NCI-H1092 (cell line): ENCODE measurements at places on chromosomes 2 and 18.

DNA sequence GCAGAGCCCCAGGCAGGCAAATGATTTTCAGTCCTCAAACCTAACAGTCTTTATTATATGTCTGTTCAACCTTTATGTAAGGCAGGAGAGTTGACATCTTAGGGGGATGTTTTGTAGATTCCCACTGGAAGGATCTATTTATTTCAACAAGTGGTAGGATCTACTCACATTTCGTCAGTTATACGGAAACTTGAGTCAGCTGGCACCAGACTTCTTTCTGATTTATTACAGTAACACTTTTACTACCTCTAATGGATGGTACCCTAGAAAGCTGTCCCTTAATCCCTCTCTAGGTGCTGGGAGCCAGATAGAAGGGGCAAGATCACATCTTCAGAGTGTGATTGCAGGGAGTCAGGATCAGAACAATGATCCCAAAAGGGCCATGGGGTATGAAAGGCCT lies 2.1 kb upstream of the RPL31 start:
- DNase-seq = no peak

DNA sequence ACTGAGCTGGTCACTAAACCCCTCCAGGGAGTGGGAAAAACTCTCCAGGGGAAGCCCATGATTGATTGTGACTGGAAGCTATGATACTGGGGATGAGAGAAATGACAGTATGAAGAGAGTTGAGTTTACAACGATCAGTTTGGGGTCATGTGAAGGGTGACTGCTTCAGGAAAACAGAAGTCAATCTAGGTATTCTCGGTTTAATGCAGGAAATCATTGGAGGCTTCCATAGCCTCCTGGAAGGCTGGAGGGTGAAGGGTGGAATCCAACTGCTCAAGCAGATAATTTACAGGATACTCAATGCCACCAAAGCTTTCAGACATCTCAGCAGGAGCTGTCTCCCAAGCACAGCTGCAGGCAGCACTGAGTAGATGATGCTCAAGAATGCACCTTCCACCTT lies 154.6 kb downstream of the ZNF516 start:
- no peak for DNase-seq

- DNase-seq = peak; percentile 13
Observed at GRCh38 chr2:237438080-237438940, 24.3 kb upstream of the COL6A3 start.

DNA sequence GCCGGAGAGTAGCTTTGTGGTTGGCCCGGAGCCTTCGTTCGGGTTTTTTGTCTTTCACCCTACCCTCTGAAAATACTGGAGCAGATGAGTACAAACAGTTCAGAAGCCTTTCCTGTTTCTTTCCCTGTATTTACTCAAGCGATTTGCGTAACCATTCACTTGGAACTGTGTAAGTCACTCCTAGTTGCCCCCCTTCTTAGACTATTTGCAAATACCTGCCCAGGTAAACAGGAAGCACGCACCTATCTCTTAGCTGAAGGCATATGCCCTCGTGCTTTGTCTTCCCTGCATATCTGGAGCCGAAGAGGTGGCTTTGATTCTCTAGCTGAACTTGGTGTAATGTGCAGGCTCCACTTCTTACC lies 1.4 kb downstream of the KCNS3 start:
- no peak for DNase-seq
